Cortex of kidney (tissue), 1 donor: ENCODE measurements at places on chromosomes 13 and 19.

- no peak for DNase-seq
Observed at GRCh38 chr13:51943721-51944120, 67.5 kb downstream of the ATP7B start.

- DNase-seq: no peak
Observed at GRCh38 chr13:39401046-39401705, 201.8 kb downstream of the LHFPL6 start.

DNA sequence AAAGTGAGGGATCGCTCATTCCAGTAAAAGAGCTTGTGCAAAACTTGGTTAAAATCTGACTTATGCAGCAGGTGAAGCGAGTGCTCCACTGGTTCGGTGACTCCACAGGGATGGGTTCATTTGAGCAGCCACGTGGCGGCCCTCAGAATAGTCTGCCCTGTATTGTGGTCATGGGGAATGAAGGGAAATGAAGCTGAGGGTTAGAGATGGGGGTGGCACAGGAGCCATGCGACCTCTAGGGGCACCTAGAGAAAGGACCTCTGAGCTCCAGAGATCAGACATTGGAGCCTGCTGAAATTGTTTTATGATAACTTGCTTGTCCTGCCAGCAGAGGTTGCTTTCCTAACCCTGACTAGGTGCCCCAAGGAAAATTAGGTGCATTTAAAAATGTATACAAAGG lies 26.6 kb downstream of the CBY2 start:
- DNase-seq: no peak

- DNase-seq: no peak
Observed at GRCh38 chr13:111292710-111293485, 27.5 kb upstream of the TEX29 start.

GRCh38 chr19:50519006-50519575 lies 5.4 kb upstream of the ASPDH start:
- no peak for DNase-seq

GRCh38 chr19:49981603-49982593 lies 20.9 kb upstream of the SIGLEC11 start:
- DNase-seq: no peak

DNA sequence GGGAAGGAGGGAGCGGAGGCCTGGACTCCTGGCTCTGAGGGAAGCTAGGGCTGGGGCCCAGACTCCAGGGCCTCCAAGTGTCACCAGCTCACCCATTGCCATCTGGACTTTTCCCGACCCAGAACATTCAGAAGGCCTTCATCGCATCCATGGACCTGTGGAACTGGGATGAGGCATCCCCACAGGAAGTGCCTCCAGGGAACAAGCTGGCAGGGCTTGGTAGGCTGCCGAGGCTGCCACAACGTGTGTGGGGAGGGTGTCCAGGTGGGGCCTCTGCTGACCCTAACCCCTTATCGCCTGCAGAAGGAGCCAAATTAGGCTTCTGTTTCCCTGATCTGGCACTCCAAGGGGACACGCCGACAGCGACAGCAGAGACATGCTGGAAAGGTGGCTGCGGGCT lies 767 bp downstream of the ETV2 start:
- DNase-seq: no peak

DNA sequence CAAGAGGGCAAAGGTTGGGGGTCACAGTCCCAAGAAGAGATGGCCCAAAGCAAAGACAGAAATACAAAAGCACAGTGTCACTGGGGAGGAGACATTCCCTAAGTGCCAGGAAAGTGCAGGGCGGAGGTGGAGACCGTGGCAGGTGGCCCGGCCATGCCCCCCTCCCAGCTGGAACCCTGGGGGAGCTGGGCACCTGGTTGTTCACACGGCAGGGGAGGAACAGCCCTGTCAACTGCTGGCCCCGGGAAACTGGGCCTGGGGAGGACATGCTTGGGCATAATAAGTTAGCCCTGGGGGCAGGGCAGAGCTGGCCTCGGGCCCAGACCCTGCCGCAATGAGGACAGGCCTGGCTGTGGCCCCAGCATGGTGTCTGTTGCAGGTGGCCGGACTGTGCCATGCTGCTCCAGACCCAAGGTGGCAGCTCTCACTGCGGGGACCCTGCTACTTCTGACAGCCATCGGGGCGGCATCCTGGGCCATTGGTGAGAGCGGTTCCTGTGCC lies 7.4 kb downstream of the HPN start:
- DNase-seq: no peak

GRCh38 chr13:68199271-68199670 lies 969.1 kb upstream of the PCDH9 start:
- DNase-seq: no peak
